ENCODE measurements at places on chromosomes 1 and 21.

DNA sequence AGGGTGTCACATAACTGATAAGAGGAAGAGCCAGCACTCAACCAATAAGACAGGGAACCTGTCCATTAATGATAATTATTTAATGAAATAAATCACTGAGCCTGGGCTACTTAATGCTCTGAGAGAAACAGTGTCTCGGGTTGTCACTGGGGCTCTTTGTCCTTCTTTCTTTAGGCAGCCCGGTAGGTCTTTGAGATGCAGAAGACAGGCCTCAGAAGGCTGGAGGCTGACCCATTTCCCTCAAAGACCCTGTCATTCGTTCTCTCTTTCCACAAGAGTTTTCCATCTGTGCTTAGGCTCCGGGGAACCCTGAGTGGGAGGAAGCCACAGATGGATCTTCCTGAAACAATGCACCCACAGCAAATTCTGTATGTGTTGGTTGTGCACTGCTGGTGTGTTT, 68.2 kb downstream of the BRINP2 start:
- DNase-seq, result no peak

GRCh38 chr1:6365047-6365446, 28.5 kb downstream of the ACOT7 start:
- no peak for DNase-seq

GRCh38 chr1:58763214-58763613, 20.6 kb downstream of the JUN start:
- DNase-seq, result no peak

DNA sequence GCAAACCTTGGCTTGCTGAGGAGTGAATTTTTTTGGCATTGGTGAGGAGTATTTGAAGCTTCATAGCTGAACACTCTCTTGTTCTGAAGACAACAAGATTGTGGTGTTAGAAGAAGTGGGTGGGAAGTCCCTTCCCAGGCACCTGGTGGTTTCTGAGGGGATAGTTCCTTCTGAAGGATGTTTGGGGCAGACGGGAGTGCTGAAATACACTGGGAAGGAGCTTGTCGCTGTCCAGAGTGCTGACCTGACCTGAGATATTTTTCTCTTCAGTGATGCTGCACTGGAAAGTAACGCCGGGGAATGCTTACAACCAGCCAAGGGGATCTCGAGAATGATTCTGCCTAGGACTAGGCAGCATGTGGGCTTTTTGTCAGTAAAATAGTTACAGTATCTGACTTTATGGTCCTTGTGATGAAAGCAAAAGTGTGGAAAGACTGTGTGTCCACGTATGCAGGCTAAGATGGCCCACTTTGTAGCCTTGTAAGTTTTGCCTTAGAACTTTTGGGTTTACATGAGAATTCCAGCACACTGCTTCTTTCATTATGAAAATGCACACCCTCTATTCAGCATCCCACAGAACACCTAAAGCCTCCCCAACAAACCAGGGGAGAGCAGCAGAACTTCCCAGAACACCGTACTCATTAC, 33.1 kb upstream of the NFASC start:
- peak; percentile 51 for DNase-seq

DNA sequence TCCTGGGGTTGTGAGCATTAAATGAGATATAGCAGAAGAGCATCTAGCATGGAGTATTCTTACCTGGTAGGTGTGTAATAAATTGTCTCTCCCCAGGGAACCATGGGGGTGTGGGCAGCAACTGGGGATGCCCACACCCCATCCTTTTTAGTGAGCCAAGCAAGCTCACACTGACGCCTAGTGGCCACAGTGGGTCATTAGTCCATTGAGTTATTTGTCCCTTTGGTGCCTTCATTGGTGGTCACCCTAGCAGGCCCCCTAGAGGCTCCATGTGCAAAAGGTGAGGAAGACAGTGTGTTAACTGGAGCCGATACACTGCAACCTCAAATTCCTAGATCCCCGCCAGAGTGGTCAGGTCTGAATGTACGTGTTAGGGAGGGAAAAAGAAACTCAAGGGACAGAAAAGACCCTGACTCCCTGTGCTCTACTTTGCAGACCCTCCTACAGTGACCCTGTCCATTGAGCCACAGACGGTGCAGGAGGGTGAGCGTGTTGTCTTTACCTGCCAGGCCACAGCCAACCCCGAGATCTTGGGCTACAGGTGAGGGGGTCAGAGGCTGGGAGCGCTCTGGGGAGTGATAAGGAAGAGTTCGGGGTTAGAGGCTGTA, 93.3 kb upstream of the CD1D start:
- DNase-seq, result peak; percentile 56

All from right lung (tissue), 10 donors.